ENCODE measurements at places on chromosomes 6 and 20.

- no peak for DNase-seq
Measured at GRCh38 chr6:81613606-81614005, 138.9 kb downstream of the TENT5A start.

DNA sequence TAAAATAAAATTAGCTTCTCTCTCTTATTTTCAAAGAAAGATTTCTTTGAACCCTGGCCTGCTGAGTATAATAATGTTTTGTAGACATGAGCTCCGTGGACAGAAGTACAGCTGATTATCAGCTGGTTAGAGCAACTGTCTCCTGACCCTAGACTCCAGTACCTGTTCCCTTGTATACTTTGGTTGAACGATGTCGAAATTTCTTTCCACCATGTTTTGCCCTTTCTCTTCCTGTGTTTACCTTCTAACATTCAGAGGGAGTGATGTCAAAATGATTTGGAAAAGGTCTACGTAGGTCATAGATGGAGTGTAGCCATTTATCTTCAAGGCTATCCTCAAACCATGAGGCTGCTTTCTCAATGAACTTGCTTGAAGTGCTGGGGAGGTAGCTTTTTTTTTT is 16.8 kb upstream of the ADTRP start:
- no peak for DNase-seq

- DNase-seq: no peak
Measured at GRCh38 chr6:27617046-27617687, 144.3 kb upstream of the ZNF184 start.

GRCh38 chr20:49394264-49394663 is 88.2 kb downstream of the KCNB1 start:
- DNase-seq: peak; percentile 11

DNA sequence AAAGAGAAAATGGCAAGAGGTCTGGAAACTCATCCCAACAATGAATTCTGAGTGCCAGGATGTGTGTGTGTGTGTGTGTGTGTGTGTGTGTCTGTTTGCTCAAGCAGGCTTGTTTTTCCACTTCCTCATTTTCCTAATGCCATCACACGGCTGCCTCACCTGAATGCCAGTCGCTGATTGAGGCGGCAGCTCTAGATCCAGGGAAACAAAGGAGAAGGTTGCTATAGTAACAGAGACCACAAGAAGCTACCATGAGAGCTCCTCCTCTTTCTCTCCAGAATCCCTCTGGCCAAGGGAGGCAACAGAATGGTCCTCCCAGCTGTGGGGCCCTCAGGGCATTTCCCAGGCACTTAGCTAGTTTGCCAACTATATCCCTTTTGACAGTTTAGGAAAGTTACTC is 241.1 kb upstream of the TSHZ2 start:
- no peak for DNase-seq

DNA sequence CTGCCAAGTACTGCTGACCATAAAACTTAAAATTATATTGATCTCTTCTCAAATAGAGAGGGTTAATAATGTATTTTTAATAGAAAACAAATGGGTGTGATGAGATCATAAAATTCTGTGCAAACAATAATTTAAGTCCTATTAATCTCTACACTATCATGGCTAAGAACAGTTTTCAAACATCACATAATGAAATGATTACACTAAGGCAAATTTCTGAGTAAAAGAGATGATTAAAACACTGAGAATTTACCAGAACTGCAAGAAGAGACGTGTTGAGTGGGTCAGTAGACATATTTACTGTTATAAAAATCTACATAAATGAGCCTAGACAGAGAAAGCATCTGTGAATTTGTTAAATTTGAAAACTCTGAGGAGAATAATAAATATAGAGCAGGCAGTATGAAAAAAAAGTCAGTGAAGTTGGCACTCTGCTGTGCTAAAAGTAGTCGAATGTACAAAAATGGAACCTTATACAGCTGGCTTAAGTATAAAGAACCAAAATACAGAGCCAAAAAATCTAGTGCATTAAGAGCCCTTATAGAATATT is 302.6 kb upstream of the MANEA start:
- peak; percentile 90 for DNase-seq

DNA sequence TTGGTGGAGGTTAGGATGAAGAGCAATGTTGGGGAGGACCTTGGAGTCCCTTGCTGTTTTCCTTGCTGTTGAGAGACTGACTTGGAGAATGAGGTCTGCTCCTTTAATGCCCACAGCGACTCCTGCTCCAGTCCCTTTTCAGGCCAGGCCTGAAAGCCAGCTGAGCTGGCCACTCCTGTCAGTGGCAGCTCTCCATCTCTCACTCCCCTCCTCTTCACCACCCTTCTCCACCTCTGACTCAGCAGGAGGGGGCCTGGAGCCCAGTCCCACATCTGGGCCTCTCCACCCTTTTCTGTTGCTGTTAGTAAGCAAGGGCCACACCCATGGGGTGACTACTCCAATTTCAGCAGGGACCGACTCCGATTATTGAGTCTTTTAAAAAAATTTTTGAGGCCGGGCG is 2.2 kb downstream of the SNX21 start:
- no peak for DNase-seq

- DNase-seq: no peak
Measured at GRCh38 chr6:19827247-19827646, 9.9 kb upstream of the ID4 start.

DNA sequence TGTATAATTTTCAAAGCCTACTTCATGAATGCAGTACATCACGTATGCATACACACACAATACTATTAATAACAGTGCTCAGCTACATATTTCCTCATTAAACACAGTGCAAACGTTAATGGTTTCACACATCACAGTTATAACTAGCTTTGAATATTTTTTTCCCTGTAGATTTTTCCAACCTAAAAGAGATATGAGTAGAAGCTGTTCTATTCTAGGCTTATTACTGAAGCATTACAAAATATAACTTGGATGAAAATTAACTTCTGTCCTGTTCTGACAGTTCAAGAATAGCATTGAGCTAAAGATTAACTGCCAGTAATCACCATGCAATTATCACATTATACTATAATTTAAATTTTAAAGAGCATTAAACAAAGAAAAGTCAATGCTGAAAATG is 6.2 kb downstream of the LMBRD1 start:
- DNase-seq: no peak

- DNase-seq: peak; percentile 89
Measured at GRCh38 chr6:157143171-157143889, 180.0 kb downstream of the TMEM242 start.

- no peak for DNase-seq
Measured at GRCh38 chr20:19271879-19272651, 59.6 kb downstream of the SLC24A3 start.

- DNase-seq: no peak
Measured at GRCh38 chr20:10661261-10661660, 12.5 kb downstream of the JAG1 start.

Data from NCI-H446 treated with DMSO at 0.1 percent for 48 hours (cell line).